ENCODE measurements at places on chromosomes 12 and 14.

- DNase-seq, result no peak
Measured at GRCh38 chr12:52423661-52424500, 10.3 kb downstream of the KRT75 start.

DNA sequence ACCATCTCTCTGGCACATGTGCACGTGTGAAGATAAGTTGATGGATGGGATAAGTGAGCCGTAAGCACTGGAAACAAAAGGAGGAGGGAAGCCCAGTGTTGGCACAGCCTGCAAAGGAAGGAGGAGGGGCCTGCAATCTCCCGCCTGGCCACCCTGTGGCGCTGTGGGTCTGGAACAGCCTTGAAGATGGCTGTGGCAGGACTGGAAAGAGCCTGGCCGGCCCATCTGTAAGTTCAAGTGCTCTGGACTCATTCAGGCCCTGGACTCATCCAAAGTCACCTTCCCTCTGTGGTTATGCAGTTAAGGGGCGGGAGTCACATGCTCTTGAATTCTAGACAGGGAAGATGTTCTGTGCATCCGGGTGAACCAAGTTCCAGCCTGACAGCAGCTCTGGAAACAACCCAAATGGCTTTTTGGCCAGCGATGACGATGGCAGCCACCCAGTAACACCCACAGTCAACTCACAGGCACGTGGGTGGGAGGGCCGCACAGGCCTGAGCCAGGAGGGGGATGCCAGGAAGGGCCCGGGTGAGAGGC lies 50.4 kb downstream of the CHGA start:
- DNase-seq, result no peak

- no peak for DNase-seq
Measured at GRCh38 chr12:87323369-87323768, 705.8 kb downstream of the C12orf50 start.

GRCh38 chr12:117466677-117467362 lies 105.4 kb upstream of the NOS1 start:
- DNase-seq, result no peak

DNA sequence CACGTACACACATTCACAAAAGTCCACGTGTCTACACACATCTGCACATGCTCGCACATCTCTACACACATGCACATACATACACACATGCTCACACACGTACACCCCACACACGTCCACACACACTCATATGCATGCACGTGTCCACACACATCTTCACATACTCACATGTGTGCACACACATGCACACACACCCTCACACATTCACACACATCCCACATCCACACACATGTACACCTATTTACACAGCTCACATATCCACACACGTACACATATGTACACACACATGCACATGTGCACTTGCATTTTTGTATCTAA lies 3.6 kb downstream of the ADGRD1 start:
- no peak for DNase-seq

GRCh38 chr14:96410119-96410518 lies 18.2 kb downstream of the AK7 start:
- DNase-seq, result no peak

DNA sequence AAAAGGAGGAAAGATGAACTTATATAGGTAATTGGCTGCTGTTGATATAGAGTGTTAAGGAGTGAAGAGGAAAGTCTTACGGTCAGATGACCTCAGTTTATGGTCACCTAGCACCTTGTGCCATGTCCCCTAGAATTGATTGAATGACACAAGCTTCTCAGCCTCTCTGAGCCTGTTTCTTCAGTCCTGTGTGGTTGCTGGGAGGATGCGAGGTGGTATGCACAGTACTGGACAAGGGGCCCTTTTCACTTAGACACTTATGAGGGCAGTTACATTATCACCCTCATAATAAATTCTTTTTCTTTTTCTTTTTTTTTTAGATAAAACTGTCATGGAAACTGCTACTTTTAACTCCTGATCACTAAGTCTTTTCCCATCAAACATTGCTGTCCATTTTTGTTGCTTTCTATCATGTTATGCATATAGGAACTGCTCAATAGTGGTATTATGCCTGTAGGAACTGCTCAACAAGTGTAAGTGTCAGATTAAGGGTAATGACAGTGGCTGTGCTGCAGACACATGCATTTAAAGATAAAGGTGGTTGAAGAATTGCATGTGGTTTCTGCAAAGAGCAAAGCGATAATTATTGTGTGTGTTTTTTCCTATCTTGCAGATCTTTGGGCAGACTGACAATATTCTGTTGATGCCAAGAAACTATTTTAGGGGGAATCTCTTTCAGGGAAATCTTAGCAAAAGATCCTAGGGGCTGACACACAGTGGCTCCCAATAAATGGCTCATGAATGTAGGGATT lies 11.6 kb downstream of the ANO6 start:
- DNase-seq, result no peak

- no peak for DNase-seq
Measured at GRCh38 chr12:31471051-31471450, 119.9 kb downstream of the DENND5B start.

GRCh38 chr14:65179918-65180724 lies 77.8 kb upstream of the MAX start:
- no peak for DNase-seq

DNA sequence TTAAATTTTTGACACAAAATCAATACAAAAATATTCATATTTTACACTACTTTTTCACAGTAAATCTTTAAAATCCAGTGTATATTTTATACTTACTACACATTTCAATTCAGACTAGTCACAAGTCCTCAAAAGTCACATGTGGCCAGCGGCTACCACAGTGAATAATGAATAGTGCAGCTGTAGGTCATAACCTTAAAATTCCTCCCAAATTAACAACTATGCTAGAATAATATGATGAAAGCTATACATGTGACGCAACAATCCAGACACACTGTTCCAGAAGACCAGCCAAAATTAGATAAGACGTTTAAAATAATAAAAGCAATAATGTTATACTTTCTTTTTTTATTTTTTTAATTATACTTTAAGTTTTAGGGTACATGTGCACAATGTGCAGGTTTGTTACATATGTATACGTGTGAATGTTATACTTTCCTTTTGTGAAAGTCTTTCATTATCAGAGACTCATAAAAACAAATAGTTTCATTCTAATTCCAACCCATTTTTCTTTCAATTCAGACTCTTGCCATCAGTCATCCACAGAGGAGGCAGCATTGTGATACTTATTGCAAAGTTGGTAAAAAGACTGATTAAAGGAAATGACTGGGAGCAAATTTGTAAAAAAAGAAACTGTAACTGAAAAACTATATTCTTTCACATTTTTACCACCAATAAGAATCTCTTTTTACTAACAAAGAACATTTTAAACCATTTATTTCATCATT lies 67.0 kb downstream of the C2CD5 start:
- no peak for DNase-seq

- DNase-seq, result peak; percentile 8
Measured at GRCh38 chr14:97380539-97380941, 583.4 kb downstream of the VRK1 start.

GRCh38 chr14:102554821-102555819 lies 37.3 kb upstream of the RCOR1 start:
- peak; percentile 29 for DNase-seq

GRCh38 chr12:57370696-57371095 lies 60.1 kb downstream of the R3HDM2 start:
- no peak for DNase-seq

GRCh38 chr14:65234752-65235361 lies 132.5 kb upstream of the MAX start:
- DNase-seq, result no peak

- no peak for DNase-seq
Measured at GRCh38 chr14:65478596-65478995, 66.1 kb downstream of the FUT8 start.

DNA sequence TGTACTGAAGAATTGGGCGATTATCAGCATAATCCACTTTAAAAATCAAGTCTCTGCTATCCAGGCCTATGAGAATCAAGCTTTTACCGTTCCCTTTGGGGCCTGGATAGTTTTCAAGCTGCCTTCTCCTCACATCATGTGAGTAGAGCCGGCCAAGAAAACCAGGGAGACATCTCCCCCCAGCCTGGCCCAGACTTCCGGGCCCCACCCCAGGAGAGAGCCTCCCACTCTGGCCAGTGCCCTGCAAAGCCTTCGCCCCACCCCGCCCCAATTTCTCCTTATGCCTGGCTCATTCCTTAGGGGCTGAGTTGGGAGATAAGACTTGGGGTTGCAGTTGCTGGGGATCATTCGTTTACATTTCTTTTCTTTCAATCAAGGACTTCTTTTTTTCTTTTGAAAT lies 1.4 kb upstream of the TMEM132C start:
- no peak for DNase-seq

- DNase-seq, result no peak
Measured at GRCh38 chr14:68759937-68760336, 32.9 kb downstream of the ZFP36L1 start.

DNA sequence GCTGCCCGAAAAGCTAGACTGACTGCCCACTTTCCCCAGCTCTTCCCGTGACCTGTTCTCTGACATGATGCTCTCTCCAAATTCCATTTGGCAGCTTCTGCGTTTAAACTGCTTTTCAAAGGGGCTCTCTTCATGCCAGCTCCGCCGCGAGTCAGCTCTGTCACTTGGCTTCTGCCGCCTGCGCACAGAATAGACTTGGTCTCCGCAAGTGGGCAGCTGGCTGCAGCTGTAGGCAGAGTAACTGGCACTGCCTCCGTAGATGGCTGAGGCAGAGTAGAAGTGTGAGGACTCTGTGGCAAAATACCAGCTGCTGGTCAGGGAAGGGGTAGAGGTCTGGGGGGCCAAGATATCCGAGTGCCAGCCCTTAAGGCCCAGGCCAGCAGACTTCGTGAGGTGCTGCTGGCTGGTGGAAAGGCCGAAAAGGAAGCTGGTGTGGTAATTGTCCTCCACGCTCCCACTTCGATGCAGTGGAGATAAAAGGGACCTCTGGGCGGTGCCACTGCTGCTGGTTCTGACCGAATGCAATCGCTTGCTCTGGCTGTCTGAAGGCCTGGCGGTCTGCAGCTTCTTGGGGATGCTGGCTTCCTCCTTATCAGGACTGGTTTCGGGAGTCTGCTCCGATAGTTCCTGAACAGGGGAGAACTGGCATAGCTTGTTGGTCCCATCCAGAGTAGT lies 85.7 kb downstream of the DUSP16 start:
- DNase-seq, result no peak

- no peak for DNase-seq
Measured at GRCh38 chr12:96054244-96054610, 18.8 kb upstream of the LTA4H start.

DNA sequence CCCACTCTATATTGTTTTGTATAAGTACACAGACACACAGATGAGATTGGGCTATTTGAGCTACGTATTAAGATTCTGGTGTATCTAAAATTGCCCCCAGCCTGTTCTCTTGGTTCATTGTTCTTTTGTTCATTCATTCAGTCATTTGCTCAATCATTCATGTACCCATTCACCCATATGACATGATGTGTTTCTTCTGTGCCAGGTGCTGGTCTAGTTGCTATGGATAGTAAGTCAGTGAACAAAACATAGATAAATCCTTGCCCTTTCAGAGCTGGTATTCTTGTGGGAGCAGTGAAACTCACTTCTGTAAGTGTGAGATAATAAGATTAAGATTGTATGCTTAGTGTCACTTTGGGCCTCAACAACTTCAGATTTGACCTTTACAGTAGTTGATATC lies 191.3 kb downstream of the TMTC2 start:
- DNase-seq, result no peak

DNA sequence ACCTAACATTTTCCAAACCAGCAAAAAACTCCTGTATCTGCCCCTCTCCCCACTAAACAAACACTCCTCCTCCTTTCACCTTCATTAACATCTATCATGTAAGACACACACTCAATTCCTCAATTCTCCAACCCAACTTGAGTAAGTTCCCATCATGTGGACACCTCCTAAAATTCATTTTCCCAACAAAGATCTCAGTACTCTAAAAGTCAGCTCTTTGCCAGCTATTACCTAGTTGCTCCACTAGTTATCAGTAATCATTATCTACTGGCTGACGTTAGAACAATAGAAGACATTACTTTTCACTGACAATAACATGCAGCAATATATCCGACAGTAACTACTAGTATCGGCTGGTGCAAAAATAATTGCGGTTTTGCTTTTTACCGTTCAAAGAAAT lies 42.1 kb downstream of the HNRNPC start:
- no peak for DNase-seq

GRCh38 chr12:46296822-46297221 lies 28.0 kb upstream of the SLC38A1 start:
- no peak for DNase-seq
